ENCODE measurements at places on chromosomes 11 and 22.

DNA sequence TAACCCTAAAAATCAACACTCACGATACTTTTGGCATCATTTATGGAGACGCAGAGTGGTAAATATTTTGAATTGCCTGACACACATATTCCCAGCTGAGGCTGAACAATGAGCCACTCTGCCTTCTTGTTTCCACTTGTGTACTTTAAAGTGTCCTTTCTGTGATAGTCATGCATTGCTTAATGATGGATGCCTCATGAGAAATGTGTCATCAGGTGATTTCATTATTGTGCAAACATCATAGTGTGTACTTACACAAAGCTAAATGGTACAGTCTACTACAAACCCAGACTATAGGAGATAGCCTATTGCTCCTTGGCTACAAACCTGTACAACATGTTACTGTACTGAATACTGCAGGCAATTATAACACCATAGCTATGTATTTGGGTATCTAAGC lies 44.2 kb downstream of the MRE11 start:
- H3K27ac ChIP-seq, result no peak overlapping the region
- no peaks in the 10 kb centered on the region for H3K27me3 ChIP-seq
- DNase-seq, result no peak
- H3K36me3 ChIP-seq, result peaks cover 33% of the 10 kb centered on the region

DNA sequence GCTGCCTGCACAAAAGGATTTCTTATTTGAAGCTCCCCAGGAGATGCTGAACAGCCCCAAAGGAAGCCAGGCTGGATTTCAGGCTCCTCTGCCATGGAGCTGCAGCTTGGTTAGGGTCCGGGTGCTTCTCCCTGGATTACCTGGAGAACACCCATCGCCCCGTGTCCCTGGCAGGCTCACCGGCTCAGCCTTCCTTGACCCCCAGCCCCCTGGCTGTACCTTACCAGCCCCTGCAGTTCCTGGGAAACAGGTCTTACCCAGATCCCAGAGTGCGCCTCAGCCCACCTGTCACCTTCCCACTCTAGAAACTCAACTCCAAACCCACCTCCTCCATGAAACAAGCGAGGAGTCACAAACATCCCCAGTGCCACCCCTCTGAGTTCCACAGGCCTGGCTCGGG lies 45.3 kb upstream of the CD5 start:
- DNase-seq, result peak; percentile 53
- no peak overlapping the region for H3K4me3 ChIP-seq
- H3K36me3 ChIP-seq, result no peaks in the 10 kb centered on the region
- H3K4me1 ChIP-seq, result no peaks in the 10 kb centered on the region
- no peaks in the 10 kb centered on the region for H3K27me3 ChIP-seq

DNA sequence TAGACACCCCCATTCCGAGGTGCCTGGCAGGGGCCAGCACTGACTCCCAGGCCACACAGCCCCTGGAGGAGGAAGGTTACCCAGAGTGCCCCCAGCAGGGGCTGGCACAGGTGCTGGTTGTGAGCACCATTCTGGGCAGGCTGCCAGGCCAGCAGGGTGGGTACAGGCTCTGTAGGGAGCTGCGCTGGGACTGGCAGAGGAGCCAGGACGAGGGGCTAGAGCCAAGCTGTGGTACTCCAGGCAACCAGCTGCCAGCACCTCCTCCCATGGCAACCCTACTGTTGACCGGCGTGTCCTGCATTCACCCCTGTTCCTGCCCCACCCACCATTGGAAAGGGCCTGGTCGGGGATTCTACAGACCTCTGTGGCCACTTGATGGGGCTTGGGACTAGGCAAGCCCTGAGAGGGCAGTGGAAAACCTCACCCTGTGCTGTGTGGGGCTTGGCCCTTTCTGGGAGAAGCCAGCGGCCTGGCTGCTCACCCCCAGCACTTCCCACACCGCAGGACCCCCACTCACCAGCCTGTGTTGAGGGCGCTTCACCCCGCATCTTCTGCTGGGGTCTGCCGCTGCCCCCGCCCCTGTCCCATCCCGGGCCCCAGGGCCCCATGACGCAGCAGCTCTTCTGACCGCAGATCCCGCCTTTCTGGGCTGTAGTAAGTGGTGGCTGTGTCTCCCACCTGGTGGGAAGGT lies 1.9 kb downstream of the CLDN5 start:
- no peak overlapping the region for H3K27ac ChIP-seq
- H3K4me3 ChIP-seq, result peak overlapping the region; percentile 44
- no peaks in the 10 kb centered on the region for H3K4me1 ChIP-seq

GRCh38 chr11:12817681-12818332 lies 143.6 kb downstream of the TEAD1 start:
- H3K27me3 ChIP-seq, result no peaks in the 10 kb centered on the region
- no peak for DNase-seq

DNA sequence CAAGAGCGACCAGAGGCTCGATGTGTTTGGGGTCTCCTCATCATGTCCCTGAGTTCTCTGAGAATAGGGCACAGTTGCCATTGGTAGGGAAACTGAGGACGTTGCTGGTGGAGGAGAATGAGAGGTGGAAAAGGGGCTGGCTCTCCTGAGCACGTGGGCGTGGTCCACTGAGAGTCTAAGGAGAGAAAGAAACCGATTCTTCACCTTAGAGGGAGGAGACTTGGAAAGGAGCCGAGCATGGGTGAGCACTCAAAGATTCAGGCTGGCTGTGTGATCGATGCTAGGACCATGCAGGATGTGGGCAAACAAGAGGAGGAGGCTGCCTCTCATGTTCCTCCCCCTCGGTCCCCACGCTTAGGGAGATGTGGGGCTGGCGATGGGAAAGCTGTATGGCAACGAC lies 19.8 kb upstream of the TLCD5 start:
- no peak for DNase-seq
- no peak overlapping the region for H3K4me3 ChIP-seq
- no peaks in the 10 kb centered on the region for H3K36me3 ChIP-seq

DNA sequence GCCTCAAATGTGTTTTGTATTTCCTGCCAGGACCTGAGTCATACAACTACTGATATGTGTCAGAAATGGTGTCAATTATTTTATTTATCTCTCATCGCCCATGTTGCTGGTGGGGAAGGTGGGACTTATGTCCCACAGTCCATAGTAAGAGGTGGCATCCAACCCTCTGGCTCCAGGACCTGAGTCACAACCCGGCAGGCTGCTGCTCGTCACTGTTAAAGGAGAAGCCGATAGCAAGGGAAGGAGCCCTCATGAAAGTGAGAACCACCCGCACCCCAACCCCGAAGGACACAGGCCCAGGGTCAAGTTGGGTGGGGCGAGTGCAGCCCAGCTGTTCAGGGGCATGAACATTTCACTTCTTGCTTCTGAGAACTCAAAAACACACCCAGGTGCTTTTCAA lies 33.1 kb upstream of the TP53I11 start:
- H3K36me3 ChIP-seq, result no peaks in the 10 kb centered on the region
- no peak overlapping the region for H3K27ac ChIP-seq
- no peak for DNase-seq
- no peaks in the 10 kb centered on the region for H3K27me3 ChIP-seq

DNA sequence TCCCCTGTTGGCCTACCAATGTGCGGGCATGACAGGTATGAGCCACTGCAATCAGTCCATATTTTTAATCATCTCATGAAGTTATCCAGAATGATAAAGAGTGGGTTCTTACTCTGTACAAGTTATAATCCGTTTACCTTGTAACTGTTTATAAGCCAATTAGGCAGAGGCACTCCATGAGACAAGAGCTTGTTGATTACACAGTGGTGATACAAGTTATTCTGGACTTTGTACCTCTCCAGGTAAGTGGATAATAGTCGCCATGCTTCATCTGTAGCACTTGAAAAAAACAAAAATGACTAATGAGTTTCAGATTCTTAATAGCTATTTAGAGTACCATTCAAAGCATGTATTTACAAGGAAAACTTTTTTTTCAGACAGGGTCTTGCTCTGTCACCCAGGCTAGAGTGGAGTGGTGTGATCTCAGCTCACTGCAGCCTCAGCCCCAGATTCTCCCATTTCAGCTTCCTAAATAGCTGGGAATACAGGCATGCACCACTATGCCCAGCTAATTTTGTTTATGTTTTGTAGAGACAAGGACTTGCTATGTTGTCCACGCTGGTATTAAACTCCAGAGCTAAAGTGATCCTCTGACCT lies 17.7 kb upstream of the FNBP4 start:
- H3K27me3 ChIP-seq, result no peaks in the 10 kb centered on the region
- no peak for DNase-seq
- H3K36me3 ChIP-seq, result peaks cover 98% of the 10 kb centered on the region
- H3K4me1 ChIP-seq, result no peaks in the 10 kb centered on the region
- no peak overlapping the region for H3K27ac ChIP-seq

- no peaks in the 10 kb centered on the region for H3K36me3 ChIP-seq
- H3K4me1 ChIP-seq, result no peaks in the 10 kb centered on the region
- H3K27ac ChIP-seq, result no peak overlapping the region
These were observed 44.9 kb downstream of the CSTPP1 start for GRCh38 chr11:46981436-46981835.

DNA sequence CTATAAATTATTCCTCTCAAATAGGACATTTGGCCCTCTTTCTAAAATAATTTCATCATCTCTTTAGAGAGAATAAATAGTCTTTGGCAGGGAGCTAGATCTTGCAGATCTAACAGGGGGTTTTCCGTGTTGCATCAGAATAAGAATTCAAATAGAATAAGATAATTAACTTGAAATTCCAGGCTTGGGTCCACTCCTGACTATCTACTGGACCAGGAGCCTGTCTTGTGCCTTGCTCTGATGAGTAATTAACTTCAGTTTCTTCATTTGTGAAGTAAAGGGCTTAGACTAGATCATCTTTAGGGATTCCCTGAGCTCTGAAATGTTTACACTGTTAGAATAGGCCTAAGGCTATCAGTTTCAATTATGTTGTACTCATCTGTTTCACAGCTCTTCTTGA lies 23.5 kb upstream of the TMEM123 start:
- H3K4me1 ChIP-seq, result no peaks in the 10 kb centered on the region
- DNase-seq, result no peak
- H3K27me3 ChIP-seq, result no peaks in the 10 kb centered on the region
- H3K36me3 ChIP-seq, result no peaks in the 10 kb centered on the region

DNA sequence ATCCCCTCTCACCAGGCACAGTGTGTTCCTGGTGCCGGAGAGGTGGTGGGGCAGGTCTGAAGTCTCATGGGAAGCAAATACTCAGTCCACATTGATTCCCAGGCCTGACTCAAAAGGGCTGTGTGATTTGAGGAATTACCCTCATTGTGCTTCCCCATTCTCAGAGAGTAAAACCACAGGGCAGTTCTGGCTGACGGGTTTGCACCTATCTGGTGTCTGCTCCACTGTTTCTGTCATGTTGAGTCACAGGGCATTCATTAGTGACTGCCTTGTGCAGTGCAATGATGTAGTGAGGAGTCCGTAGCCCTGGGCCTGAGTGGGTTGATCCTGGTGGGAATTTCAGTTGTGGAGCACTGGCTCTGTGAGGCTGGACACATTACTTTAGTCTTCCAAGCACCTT lies 85.2 kb upstream of the ARHGAP20 start:
- no peaks in the 10 kb centered on the region for H3K27me3 ChIP-seq
- no peak for DNase-seq
- no peaks in the 10 kb centered on the region for H3K4me1 ChIP-seq
- H3K36me3 ChIP-seq, result no peaks in the 10 kb centered on the region
- H3K27ac ChIP-seq, result no peak overlapping the region

DNA sequence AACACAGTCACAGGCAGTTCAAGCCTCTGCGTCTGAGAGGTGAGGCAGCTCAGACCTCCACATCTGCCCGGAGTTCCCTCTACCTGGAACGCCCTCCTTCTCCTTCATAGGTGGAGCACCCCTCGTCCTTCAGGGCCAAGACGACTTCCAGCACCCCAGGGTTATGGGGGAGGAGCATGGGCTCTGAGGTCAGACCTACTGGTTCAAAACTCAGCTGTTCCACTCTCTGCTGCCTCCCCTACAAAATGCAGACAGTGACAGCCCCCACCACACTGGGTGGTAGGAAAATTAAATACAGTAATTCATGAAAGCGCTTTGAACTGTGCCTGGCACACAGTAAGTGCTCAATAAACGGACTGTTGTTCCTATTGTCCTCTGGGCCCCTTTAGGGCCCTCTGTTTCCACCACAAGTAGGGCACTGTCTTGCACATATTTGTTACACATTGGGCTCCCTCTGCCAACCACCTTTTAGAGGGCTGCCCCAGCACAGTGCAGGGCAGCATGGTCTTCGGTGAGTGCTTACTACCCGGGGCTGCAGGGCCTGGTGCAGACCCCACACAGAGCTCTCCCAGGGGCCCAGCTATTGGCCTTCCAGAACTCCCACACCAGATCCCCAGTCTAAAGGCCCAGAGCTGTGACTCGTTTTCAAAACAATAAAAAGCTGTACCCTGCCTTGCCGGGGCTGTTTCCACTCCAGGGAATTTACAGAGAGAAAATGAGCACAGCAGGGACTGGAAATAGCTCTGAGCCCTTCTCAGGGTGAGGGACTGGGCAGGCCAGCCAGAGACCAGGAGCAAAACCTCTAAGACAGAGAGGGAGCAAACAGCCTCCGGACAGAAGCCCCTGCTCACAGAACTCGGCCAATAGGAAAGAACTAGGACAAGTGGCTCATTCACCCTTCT lies 2.5 kb downstream of the TMEM184B start:
- peak overlapping the region; percentile 97 for H3K4me3 ChIP-seq
- H3K27ac ChIP-seq, result peak overlapping the region; percentile 95
- H3K4me1 ChIP-seq, result peaks cover 42% of the 10 kb centered on the region
- no peak for DNase-seq
- H3K27me3 ChIP-seq, result no peaks in the 10 kb centered on the region

GRCh38 chr11:316031-316701 lies 2.3 kb downstream of the IFITM1 start:
- H3K36me3 ChIP-seq, result no peaks in the 10 kb centered on the region
- H3K27me3 ChIP-seq, result no peaks in the 10 kb centered on the region
- peak; percentile 67 for DNase-seq
- H3K4me3 ChIP-seq, result peak overlapping the region; percentile 50
- H3K27ac ChIP-seq, result peak overlapping the region; percentile 30

DNA sequence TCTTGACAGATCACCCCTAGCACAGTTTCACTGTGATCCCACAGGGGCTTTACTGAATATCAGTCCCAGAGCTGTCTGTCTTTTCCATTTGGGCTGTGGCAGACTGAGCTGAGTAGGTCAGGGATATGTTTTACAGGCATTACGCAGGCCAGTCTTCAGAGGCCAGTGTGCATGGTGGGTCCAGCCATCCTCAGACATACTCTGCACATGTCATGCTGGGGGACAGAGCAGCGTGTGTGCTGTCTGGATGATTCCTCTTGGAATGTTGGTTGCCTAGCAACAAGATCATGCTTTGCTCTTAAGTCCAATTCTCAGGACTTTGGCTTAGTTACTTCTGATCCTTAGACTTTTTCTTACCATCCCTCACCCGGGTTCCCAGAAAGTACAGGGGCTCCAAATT lies 736.5 kb downstream of the DLG2 start:
- H3K27ac ChIP-seq, result no peak overlapping the region
- H3K4me3 ChIP-seq, result no peak overlapping the region
- no peaks in the 10 kb centered on the region for H3K36me3 ChIP-seq
- no peak for DNase-seq
- H3K27me3 ChIP-seq, result no peaks in the 10 kb centered on the region

- no peak for DNase-seq
- H3K27me3 ChIP-seq, result no peaks in the 10 kb centered on the region
- H3K4me3 ChIP-seq, result peak overlapping the region; percentile 93
- H3K36me3 ChIP-seq, result no peaks in the 10 kb centered on the region
These were observed 789 bp downstream of the SIK2 start for GRCh38 chr11:111602865-111603610.

All from tibial artery (tissue), 4 donors.